Umbilical cord (tissue), 2 donors: ENCODE measurements at places on chromosomes 13 and 19. TPM values are rescaled to one million over a fixed set of nuclear protein-coding genes. Genes with fewer than 3 reads are reported as not detected.

The DNAJC15 gene
- 22.9 TPM for total RNA-seq

The LGALS7 gene
- total RNA-seq, result 4.3 TPM

The MBD3L2 gene
- not detected for total RNA-seq

The CCNE1 gene
- 2.6 TPM for total RNA-seq

The FCER2 gene
- not detected for total RNA-seq

The KIRREL2 gene
- not detected for total RNA-seq

The CBLC gene
- 4.1 TPM for total RNA-seq

The PEAK3 gene
- total RNA-seq, result 0.24 TPM

The DOCK6 gene
- total RNA-seq, result 14.2 TPM

The CLDN10 gene
- total RNA-seq, result 3.6 TPM

The CEBPA gene
- 7.5 TPM for total RNA-seq

The STARD13 gene
- total RNA-seq, result 55.6 TPM

DNA sequence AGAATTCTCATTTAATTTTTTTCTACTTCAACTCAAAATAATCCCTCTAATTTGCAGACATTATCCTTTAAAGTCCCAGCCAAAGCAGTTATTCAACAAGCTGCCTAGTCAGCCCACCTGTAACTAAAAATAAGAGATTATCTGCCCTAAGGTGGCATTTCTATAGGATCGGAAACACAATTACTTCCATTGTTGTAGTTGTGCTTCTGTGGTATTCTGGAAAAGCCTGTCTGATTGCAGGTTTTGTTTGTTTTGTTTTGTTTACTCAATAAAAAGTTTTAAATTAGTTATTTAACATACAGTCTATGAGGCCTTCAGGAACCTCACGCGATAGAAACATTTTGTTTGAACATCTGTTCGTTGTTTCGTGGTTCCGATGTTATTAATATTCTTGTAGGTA lies 101.0 kb downstream of the ZIC5 start:
- no peak for DNase-seq

- no peak for DNase-seq
Measured at GRCh38 chr13:46392967-46393366, 5.9 kb upstream of the RUBCNL start.

DNA sequence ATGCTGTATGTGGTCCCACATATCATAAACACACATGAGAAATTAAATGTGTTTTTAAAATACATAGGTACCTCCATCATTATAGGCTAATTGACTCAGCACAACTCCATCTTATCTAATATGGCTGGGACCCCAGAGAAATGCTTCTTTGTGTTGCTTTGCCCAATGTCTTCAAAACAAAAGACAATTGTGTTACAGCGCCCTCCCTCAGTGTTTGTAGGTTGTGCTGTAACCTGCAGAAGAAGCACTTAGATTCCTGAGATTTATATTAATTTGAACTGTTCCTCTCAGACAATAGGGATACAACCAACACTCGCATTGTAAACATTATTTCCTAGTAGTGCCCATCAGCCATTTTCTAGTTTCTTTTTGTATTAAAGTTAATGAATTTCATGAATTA lies 303.4 kb downstream of the MZT1 start:
- DNase-seq, result no peak

DNA sequence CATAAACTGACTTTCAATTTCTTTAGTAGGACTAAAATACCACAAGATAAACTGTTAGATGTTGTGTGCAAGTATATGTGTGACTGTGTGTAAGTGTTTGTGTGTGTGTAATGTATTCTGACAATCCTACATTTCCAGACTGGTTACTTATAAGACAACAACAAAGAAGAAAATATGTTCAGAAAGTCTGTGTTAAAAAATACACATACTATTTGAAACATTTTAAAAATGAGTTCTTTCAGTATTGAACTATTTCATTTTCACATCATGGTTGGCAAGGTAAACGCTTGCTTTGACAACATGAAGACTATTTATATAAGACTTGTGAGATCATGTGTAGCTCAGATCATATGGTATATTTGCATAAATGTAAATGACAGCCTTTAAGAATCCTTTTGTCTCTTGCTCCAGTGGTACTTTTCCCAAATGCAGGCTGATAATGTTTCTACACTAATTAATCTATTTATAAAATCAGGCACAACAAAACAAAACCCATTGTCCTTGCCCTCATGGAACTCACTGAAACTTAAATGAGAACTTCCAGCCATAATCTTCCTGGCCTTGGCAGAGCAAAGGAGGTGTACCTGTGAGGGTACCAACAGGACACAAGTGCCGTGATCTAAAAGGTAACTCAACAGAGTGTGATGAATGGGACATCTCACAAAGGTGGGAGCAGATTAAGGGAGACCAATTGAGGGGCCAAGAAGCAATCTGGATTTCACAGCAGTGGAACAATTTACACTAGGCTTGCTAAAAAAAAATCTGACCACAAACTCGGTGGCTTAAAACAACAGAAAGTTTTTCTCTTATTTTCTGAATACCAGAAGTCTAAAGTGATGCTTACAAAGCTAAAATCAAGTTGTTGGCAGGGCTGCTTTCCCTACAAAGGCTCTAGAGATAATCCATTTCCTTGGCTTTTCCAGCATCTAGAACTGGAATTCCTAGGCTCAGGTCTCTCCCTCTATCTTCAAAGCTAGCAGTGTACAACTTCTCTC lies 349.0 kb downstream of the TBC1D4 start:
- DNase-seq, result no peak

DNA sequence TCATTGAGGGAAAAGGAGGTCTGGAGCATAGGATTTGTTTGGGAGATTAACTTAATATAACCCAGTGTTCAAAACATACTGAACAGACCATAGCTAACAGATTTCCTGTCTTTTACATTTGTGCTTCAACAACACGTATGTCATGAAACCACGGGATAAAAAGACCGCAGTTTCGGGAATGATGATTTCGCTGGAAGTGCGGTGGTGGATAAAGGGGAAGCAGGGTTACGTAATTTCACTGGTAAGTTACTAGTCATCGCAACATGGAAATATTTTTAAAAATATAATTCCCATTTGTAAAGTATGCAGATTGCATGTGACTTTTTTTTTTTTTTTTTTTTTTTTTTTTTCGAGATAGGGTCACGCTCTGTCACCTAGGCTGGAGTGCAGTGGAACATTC lies 237.4 kb downstream of the LMO7 start:
- DNase-seq, result no peak

DNA sequence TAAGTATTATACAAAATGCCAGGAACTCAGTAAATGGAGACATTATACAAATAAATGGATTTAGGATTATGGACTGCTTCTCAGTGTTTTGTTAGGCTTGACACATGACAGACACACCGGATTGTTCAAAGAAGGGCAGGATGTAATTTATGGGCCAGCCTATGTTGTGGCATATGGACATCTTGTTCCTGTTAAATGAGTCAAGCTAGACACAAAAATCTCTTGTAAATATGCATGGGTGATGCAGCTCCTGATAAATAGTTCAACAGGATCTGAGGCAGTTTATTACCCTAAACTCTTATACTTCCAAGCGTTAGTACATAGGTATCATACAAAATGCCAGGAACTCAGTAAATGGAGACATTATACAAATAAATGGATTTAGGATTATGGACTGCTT lies 502.3 kb downstream of the TBC1D4 start:
- no peak for DNase-seq

- DNase-seq, result no peak
Measured at GRCh38 chr13:45928843-45929242, 77.3 kb upstream of the SIAH3 start.

DNA sequence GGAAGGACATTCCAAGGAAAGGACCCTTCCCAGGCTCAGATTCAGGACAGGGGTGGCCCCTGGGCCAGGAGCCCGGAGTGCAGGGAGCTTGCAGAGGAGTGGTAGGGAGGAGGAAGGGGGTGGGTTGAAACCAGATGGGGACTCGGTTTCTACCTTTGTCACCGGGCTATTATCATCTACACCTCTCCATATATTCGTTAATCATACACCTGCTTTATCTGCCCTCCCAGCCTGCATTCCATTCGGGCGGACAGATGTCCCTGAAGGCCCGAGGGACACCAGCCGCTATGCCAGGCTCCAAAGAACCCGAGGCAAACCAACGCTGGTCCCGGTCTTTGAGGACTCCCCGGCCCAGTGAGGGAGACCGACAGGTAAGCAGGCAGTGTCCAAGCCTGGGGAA lies 15.5 kb upstream of the MYH14 start:
- no peak for DNase-seq

DNA sequence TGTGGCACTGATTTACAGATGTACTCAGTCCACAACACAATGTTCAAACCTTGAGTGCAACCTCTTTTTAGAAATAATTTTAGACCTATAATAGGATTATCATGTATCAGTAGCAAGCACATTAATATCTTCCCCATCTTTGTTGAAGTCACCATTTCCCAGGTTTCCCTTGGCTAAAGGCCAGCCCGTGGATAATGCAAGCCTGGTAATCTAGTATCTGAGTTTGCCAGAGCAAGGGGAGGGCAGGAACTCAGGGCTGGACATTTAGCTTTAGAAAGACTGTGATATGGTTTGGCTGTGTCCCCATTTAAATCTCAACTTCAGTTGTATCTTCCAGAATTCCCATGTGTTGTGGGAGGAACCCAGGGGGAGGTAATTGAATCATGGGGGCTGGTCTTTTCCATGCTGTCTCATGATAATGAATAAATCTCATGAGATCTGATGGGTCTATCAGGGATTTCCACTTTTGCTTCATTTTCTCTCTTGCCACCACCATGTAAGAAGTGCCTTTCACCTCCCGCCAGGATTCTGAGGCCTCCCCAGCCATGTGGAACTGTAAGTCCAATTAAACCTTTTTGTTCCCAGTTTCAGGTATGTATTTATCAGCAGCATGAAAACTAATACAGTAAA lies 37.7 kb downstream of the SLC6A16 start:
- DNase-seq, result no peak

- no peak for DNase-seq
Measured at GRCh38 chr13:30803749-30804148, 68.4 kb downstream of the ALOX5AP start.

DNA sequence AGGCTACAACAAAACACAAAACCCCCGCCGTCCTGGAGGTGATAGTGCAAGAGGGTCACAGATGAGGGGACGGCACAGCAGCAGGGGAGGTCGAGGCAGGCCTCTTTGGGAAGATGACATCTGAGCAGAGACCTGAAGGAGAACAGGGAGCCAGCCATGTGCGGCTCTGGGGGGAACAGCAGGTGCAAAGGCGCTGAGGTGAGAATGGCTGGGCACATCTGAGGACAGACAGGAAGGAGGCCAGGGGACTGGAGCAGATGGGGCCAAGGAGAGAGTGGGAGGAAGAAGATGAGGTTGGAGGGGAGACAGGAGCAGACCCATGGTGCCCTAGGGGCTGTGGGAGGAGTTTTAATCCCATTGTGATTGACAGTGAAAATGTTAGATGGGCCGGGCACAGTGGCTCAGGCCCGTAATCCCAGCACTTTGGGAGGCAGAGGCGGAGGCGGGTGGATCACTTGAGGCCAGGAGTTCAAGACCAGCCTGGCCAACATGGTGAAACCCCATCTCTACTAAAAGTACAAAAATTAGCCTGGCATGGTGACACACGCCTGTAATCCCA lies 1.8 kb upstream of the CKM start:
- DNase-seq, result no peak

- peak; percentile 16 for DNase-seq
Measured at GRCh38 chr13:111315347-111315995, 5.0 kb upstream of the TEX29 start.

DNA sequence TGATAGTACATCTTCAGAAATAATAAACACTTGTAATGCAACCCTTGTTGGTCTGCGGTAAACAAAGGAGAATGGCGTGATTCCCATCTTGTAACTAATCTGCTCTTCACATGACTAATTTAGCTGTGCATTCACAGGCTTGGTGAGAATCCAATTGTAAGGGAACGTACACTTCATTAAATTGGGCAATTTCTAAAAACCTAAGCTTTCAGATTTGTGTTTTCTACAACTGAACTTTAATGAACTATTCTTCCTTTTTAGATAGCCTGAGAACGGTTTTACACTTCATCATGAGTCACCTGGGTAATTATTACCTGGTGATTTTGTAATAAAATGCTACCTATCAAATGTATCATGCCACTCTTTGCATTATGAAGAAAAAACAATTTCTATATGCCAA lies 306.9 kb downstream of the KLF5 start:
- no peak for DNase-seq
